NCI-H2081 (cell line): ENCODE measurements at places on chromosomes 3 and 15.
A peak's percentile ranks its signal among the peaks of the same experiment; 100 is the strongest.

DNA sequence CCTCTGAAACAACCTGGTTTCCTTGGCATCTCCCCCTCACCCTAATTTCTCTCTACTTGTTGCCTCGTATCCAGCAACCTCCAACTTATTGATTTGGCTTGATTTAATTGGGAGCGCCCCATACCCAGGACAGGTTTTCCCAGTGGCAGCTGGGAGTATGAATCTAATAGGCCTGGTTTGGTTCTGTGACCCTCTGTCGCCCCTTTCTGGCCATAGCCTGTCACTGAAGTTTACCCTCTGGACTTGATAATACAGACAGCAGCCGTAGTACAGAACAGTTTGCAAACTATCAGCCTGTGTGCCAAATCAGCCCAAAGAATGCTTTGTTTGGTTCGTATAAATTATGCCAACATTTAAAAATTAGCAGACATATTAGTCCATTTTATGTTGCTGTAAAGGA, 525.1 kb upstream of the GOLIM4 start:
- DNase-seq: peak; percentile 79

- no peak for DNase-seq
Observed at GRCh38 chr3:24154781-24155180, 209.7 kb downstream of the NR1D2 start.

DNA sequence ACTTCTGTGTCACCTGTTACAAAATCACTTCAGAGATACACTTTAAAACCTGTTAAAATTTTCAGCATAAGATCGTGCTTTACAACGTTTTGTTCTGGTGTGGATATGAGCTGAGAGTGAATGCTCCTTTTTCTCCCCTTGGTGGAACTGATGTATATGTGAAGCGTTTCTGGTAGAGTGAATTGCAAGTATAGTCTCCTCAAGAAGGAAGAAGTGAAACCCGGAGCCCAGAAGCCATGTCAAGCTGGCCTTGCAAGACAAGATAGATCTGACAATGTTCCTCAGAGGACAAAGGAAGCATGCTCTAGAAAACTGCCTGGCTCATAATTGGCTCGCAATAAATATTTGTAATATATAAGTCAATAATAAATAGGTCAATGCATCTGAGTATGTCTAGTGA, 23.6 kb downstream of the SERPINI2 start:
- no peak for DNase-seq

DNA sequence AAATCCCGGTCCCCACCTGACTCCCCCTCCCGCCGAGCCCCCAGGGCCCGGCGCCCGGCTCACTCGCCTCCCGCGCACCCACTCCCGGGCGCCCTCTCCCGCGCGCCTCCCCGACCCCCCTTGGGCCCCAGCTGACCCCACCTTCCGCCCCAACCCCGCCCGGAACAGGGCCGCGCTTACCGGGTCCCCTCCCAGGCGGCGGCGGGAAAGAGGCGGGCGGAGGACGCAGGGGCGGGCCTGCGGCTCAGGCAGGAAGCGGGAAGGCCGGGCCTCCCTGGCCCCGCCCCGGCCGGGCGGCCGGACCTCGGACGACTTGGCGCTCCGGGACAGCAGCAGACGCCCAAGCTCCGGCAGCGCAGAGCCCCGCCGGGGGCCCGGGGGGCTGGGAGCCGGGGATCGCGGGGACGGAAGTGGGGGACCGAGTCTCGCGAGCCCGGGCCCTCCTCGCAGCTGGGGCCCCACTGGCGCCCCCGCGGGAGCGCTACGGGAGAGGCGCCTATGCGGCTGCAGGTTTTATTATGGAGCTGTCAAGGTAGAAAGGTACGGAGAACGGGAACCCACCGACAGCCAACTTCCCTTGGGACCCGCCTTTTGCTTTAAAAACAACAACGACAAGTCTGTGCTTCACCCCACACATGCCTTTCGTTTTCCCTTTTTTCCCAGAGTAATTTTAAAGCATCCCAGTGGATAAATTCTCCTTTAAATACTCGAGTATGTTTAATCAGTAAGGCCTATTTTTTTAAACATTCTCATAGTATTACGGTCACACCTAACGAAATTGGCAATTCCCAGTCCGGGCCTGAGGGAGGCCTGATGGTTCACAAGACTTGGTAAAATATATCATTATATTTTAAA, at the start of gene SLC41A3:
SLC41A3 (minus strand) TSS at position 212 of the 855 bp plus-strand sequence. CDS start 15,905 bp downstream, outside the sequence.
- DNase-seq: peak; percentile 93

GRCh38 chr15:63843901-63844317, 10.2 kb upstream of the HERC1 start:
- no peak for DNase-seq

GRCh38 chr3:182979674-182980191, 605 bp downstream of the DCUN1D1 start:
- peak; percentile 55 for DNase-seq

DNA sequence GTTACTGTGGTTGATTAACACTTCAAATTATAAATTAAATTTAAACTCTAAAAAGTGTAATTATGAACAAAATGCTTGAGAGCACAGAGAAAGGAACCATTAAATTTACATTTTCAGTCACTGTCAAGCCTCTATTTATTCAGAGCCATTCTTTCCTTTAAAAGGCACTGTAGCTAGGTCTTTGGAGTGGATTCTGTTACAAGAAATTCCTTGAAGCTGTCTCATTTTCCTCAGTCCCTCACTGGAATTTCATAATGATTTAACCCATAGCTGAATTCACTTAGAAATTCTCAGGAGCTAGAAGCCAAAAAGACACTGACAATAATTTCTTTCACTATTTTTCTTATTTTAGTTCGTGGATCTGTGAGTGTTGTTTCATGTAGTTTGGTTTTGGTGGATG, 81.2 kb upstream of the TCF12 start:
- no peak for DNase-seq

DNA sequence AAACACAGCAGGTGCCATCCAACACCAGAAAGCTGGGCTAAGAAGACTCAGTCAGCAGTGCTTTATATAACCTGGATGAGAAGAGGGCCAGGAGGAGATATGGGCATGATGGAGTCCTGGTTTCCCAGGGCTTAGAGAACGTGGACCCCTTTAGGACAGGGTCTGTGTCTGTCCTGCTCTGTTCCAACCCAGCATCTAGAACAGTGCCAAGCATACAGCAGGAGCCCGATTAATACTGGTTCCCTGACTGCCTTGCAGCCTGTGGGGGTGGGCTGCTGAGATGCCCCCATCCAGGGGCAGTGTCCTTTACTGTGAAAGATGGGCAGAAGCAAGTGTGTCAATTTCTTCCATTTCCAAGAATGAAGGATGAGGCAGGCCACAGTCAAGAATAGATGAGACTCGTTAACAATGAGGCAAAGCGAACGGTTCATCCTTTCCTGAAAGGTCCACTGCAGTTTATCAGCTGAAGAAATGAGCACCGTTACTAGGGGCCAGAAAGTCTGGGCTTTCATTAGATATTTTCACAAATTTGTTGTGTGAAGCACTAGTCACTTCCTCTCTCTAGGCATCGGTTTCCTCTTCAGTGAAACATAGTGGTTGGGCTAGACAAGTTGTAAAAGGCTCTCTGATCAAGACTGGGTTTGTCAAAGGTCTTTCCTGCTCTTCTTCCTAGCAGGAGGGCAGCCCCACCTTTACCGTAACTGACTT, 72.0 kb upstream of the HERC1 start:
- DNase-seq: no peak

- DNase-seq: no peak
Observed at GRCh38 chr15:65484876-65485275, 32.6 kb downstream of the DPP8 start.

DNA sequence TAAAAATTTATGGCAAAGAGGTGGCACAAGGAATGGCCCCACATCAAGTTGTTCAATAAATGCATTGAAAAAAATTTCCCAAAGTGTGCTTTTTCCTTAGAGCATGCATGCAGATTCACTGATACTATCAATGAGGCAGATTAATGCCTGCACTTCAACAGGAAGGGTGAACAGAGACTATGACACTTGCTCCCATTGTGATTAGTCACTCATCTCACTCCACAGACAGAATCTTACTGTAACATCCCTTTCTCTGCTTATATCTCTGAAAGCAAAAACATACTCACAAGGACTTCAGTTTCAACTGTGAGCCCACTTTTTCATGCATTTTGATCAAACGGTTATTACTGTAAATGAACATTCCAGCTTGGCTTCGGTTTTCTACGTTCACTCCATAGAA, 60.9 kb downstream of the MORC1 start:
- no peak for DNase-seq

DNA sequence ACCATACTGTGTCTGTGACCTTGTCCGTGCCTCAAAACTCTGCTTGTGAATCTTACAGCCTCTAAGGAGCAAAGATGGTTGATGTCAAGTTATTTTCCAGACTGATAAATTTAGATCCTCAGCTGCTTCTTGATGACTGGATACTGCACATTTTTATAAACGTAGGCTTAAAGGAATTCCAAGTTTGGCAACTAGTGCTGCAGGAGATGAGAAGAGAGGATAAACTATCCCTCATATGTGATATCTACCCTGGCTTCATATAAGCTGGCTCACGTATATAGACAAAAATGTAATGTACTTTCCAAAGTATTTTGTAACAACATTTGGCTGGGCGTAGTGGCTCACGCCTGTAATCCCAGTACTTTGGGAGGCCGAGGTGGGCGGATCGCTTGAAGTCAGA, 89.6 kb downstream of the GMPS start:
- no peak for DNase-seq

- no peak for DNase-seq
Observed at GRCh38 chr3:13026534-13026933, 46.7 kb downstream of the IQSEC1 start.

DNA sequence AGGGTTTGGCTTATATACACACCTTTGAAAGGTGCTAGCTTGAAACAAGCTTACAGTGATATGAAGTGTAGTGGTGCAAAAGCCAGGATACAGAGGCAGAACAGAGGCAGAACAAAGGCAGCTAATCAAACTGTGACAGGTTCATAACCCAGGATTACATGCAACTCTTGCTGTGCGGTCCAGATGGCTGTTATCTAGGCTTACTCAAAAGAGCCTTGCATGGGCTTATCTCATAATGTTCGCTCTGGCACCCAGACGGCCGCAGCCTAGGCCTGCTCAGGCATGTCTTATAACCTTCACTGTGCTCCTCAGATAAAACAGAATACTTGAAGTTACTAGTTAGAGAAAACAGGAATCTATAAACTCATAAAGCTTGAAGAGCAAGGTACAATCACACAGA, 22.8 kb upstream of the NOX5 start:
- DNase-seq: no peak

DNA sequence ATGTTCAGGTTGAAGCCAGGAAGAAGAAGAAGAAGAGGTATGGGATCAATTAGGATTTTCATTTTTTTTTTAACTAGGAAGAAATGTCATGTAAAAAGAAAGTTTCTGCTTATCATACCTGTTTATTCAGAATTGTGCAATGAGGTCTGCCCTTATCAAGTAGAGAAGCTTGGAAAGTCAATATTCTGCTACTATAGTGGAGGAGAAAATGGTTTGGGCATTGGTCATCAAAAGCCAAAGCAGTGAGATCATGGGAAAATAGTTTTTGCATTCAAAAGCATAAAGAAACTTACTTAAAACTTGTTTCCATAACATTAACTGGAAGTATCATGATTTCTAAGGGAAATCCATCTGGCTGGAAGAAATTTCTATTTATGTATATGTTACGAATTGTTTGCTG, 1239.2 kb downstream of the NSUN3 start:
- DNase-seq: no peak

DNA sequence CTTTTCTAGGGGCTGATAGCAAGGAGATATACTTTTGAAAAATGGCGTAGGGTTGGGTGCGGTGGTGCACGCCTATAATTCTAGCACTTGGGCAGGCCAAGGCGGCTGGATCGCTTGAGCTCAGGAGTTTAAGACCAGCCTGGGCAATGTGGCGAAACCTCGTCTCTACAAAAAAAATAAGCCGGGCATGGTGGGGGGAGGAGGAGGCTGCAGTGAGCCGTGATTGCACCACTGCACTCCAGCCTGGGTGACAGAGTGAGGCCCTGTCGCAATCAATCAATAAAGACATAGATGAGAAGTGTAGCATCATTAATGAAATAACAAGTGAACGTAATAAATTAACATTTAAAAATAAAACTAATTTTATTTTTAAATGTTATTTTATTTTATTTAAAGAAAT, 134.6 kb downstream of the SLCO3A1 start:
- no peak for DNase-seq

- DNase-seq: peak; percentile 77
Observed at GRCh38 chr15:75029378-75030022, 6.1 kb downstream of the PPCDC start.

GRCh38 chr3:120348065-120348990, 826 bp downstream of the LRRC58 start:
- DNase-seq: peak; percentile 73

- DNase-seq: no peak
Observed at GRCh38 chr15:77515613-77516012, 94.9 kb downstream of the HMG20A start.

GRCh38 chr3:72698154-72698917, 149.9 kb downstream of the SHQ1 start:
- peak; percentile 4 for DNase-seq

GRCh38 chr3:175805825-175806224, 946.7 kb downstream of the NAALADL2 start:
- no peak for DNase-seq

- DNase-seq: peak; percentile 59
Observed at GRCh38 chr3:187318819-187319616, 27.5 kb upstream of the MASP1 start.

DNA sequence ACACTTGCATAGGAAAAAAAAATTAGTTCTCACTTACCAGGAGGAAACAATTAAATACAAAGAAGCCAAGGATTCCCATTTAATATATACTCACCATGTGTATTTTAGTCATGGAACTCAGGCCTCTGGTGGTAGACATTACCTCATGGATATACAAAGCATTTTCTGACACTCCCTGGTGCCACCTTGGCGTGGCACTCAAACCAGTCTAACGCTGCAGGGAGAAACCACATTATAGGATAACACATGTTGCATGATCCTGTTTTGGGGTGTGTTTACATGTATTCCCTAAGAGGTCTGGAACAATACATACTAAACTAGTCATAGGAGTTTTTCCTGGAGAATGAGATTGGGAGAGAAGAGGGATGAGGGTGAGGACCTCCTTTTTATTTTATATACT, 5.9 kb upstream of the RTF1 start:
- DNase-seq: no peak

GRCh38 chr15:60272623-60273022, 125.2 kb downstream of the ANXA2 start:
- no peak for DNase-seq

- no peak for DNase-seq
Observed at GRCh38 chr3:85433319-85433718, 474.5 kb downstream of the CADM2 start.

DNA sequence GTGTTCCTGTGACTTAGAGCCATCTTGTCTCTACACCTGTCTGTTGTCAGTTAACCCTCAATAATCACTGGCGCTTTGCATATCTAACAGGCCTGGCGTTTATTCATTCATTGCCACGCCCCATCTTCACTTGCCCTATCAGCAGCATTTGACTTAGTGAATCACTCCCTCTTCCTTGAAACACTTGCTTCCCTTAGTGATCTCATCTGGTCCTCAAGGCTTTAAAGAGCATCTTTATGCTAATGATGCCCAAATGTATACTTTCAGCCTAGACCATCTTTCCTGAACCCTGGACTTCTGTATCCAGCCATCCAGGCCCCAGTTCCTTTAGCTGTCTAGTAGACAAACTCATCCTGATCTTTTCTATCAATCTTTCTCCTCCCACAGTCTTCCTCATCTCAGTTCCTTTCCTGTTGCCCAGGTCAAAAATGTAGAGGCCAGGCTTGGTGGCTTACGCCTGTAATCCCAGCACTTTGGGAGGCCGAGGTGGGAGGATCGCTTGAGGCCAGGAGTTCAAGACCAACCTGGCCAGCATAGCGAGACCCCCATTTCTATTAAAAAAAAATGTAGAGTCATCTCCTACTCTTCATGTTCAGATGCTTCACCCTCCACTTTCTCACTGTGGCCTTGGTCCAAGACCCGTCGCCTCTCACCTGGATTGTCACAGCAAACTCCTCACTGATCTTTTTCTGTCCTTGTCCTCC, 1.4 kb upstream of the IGDCC4 start:
- DNase-seq: no peak
